IPS DF 19.7 (cell line): ENCODE measurements at places on chromosomes 16 and 17.

- DNase-seq, result no peak
These were observed 669.1 kb downstream of the HS3ST4 start for GRCh38 chr16:26360867-26361266.

DNA sequence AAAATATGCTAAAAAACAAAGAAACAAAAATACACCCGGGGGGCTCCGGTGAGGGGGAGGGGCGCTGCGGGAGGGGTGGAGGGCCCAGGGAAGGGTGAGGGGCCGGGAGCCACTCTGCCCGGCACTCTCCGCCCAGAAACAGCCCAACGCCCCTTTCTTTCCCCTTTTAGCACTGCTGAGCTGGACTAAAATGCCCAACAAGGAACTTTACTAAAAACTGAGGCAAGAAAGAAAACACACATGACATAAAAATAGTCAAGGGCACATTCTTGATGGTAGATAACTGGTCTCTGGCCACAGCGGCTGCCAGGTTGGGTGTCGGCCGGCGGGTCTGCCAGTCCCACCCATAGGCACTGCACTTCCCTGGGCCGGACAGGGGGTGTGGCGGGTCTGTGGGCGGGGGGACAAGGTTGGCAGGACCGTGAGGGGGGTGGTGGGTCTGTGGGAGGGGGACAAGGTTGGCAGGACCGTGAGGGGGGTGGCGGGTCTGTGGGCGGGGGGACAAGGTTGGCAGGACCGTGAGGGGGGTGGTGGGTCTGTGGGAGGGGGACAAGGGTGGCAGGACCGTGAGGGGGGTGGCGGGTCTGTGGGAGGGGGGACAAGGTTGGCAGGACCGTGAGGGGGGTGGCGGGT is 20.9 kb downstream of the METRNL start:
- DNase-seq, result no peak

DNA sequence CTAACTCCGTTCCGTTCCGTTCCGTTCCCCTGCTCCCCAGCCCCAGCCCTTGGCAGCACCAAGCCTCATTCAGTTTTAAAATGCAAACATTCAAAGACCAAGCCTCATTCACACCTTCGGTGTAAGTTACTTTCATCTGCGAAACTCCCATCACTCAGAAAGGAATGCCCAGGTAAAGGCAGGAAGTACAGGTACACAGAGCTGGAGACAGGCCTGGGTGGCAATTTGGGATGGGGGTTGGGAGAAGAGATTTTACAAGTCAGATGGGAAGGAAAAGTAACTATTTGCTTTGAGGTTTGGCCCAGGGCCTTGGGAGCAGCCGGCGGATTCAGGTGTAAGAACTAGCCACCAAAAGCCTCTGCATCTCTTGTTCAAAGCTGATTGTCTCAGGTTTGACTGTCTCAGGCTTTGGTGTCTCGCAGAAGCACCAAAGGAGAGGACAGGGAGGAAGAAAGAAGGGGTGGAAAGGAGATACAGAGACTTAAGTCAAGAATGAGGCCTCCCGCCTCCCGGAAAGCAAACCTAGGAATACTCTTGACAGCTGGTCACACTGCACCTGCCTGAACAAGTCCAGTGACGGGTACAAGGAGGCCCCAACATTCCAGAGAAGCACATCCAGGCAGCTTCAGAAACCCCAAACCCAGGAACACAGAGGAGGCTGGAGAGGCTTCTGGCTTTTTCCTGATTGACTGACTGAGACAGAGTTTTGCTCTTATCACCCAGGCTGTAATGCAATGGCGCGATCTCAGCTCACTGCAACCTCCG is 54.7 kb downstream of the NXN start:
- DNase-seq, result no peak

- DNase-seq, result no peak
These were observed 10.8 kb upstream of the HSBP1 start for GRCh38 chr16:83797013-83797412.

DNA sequence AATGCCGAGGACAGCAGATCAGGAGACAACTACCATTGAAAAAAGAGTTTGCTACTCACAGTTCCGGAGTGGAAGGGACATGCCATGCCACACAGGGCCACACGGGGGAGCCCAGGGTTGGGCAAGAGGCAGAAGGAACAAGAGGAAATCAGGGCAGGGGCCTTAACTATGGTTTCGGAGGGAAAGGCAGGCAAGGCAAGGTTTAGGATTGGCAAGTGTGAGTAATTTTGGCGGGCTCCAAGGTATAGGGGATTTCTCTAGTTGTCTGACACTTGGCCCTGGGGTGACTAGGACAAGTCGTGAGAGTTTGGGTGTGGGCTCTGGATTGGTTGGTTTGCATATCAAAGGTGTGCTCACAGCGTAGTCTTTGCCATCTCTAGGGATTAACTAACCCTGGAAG is 27.0 kb upstream of the NTN1 start:
- DNase-seq, result no peak

GRCh38 chr17:31583772-31584356 is 192.4 kb downstream of the RAB11FIP4 start:
- no peak for DNase-seq

GRCh38 chr17:77115947-77116346 is 24.8 kb upstream of the SEC14L1 start:
- DNase-seq, result no peak
